Testis (tissue), 5 donors: ENCODE measurements at places on chromosomes 1 and 21. TPM values are rescaled to one million over a fixed set of nuclear protein-coding genes. Genes with fewer than 3 reads are reported as not detected.

The C1orf53 gene
- 8.6 TPM for polyA plus RNA-seq

The DONSON gene
- 46.9 TPM for polyA plus RNA-seq

The DVL1 gene
- 65.8 TPM for polyA plus RNA-seq

The ASCL5 gene
- polyA plus RNA-seq, result not detected

The PTPN7 gene
- polyA plus RNA-seq, result 43.0 TPM
